CD4-positive, alpha-beta memory T cell (primary cell): ENCODE measurements at places on chromosomes 5 and 9.

DNA sequence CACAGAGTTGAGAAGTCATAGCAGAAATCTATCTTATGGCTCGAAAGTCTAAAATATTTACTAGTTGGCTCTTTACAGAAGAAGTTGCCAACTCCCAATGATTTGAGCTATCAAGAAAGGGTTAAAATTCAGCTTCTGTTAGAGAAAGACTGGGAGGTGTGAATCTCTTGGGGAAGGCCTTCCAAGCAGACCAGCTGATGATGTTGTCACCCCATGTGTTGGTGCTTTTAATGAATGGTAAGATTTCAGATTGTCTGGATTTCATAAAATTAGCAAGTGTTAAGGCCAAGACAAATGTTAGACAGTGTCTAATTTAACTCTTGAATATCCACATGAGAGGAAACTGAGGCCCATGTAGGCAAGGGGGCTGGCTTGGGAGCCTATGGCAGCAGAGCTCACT lies 63.9 kb downstream of the PPARGC1B start:
- no peak for DNase-seq

DNA sequence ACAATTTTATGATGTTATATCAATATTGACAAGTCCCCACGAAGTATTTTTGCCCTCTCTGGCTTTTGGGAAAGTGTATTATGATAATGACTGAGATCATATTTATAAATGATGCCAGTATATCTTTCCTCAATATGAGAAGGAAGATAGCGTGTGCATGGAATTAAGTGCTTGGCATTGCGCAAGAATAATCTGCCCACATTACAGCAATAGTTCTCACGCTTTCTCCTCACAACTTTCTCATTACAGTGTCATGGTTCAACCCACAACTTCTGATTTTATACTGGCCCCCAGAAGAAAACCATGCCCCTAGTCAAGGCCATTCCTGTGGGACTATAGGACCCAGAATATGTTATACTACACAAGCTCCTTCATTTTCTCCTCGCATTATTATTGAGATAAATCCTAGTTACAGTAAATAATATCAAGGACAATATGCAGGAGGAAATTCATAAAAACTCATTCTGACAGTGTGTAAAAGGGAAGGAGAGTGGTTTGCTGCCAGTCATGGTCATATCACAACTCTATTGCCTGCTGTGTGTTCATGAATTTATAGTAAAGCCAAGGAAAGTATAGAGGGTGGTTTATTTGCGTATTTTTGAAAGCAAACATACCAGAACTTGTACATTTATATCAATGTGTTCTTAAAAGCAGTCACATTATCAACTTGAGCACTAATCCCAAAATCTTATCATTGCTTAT lies 114.1 kb downstream of the PIK3R1 start:
- no peak for DNase-seq

DNA sequence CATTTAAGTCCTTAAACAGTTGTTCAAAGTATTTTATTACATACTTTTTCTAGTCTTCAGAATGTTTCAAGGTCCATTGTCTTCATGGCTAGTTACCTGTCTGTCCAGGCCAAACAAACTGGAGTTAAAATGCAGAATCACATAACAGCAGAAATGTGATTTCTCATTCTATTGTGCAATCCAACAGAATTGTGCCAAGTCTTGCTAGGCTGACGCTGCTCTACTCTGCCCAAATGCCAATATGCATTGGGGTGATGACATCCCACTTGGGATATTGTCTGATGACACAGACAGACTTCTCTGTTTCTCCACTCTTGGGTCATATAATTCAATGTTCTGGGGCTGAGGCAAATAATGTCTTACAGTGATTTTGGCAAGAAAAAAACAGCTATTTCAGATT lies 5.2 kb upstream of the SLC22A5 start:
- no peak for DNase-seq

DNA sequence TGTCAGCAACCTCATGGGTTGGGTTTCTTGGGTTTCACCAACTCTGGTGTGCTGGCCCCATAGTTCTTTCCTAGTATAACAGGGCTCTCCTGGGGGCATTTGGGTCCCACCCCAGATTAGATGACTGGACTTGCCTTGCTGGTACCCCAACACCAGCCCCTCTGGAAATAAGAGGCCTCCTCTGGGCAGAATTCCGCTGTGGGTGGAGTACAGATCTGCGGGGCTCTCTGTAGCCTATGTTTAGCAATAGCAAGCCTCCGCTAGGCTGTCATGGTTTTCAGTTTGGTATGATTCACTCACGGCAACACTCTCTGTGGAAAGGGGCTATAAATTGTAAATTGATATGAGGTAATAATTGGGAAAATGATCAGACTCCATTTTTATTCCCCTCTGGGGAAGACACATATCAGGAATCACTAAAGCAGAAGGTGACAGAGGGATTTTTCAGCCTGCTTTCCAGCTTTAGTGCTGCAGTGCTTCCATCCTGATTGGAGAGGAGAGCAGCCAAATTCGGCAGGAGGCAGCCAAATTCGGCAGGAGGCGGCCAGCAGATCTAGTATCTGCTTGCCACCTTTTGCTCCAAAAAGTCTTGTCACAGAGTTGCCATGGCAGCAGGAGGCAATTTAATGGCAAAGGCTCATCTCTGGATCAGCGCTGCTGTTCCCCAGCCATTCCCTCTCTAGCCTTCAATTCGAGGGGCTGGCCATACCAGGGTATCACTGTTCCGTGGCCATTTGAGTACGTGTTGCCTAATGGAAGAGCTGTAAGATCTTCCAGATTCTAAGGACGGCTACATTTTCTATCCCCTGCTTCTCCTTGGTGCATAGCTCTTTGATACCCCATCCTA lies 84.6 kb downstream of the SLC44A1 start:
- no peak for DNase-seq

GRCh38 chr9:128008171-128008570 lies 27.4 kb upstream of the EEIG1 start:
- no peak for DNase-seq

DNA sequence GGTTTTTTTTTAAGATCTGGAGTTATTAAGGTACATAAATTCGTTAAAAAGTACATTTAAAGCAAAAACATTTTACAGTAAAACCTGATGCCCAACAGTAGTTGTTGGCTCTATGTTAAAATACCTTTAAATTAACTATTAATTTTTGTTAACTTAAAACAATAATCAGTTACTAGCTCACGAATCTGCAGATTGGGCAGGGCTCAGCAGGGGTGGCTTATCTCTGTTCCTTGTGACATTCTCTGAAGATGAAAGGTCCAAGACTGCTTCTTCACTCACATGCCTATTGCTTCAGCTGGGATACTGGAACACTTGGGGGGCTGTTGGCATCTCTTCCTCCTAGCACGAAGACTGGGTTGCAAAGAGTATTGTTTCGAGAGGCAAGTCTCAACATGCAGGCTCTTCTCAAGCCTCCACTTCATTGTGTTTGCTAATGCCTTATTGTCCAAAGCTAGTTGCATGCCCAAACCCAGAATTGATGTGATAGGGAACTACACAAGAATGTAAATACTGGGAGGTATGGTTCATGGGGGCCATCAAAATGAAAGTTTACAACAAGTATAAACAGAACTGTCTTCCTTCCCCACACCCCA lies 46.6 kb downstream of the MAP3K1 start:
- no peak for DNase-seq

DNA sequence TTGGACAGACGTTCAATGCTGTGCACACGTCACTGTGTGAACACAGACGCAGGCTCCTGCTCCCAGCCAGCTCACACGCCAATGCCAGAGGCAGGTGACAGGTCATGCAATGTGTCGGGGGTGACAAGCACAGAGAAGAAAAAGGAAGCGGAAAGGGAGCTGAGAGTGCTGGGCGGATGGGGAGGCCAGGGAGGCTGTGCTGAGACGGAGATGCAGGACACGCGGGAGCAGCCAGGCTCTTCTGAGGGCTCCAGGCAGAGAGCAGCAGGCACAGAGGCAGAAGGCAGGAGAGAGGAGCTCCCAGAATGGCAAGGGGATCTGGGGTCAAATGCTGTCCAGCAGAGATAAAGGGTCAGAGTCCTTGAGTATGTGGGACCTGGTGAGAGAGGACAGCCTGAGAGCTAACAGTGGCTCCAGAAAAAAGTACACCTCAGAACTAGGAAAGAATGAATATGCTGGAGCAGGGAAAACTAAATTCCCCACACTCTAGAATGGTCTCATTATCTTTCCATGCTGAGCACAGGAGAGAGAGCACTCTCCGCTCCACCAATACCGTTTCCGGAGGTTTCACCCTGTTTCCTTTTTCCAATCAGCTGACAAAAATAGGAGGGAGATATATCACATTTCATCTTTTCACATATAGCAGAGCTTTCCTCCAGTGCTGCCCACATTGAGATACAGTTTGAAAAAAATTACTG lies 32.8 kb upstream of the NSMF start:
- DNase-seq, result no peak

DNA sequence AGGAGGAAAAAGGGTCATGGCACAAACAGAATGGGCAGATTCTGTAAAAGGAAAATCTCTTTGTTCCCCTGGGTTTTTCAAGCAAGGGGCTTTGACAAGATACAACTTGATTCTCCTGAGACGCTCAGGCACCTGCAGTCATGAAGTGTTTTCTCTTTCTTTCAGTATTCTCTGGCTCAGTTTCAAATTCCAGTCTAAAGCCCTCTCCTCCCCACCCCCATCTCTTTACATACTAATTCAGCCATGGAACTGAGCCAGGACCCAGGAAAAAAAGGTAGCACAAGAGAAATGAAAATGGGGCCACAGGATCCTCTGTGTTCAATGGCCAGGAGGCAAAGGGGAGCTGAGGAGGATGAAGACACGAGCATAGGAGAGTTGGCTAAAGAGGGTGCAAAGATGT lies 408.4 kb downstream of the SPOCK1 start:
- DNase-seq, result no peak

- DNase-seq, result no peak
These were observed 11.5 kb downstream of the WNT8A start for GRCh38 chr5:138095100-138095907.

GRCh38 chr9:130366072-130366471 lies 78.7 kb upstream of the ASS1 start:
- no peak for DNase-seq

GRCh38 chr5:11222169-11222568 lies 461.1 kb upstream of the DAP start:
- peak; percentile 35 for DNase-seq

- peak; percentile 66 for DNase-seq
These were observed 3.1 kb downstream of the ANXA1 start for GRCh38 chr9:73154722-73155121.

GRCh38 chr5:69206528-69207190 lies 17.3 kb downstream of the CENPH start:
- no peak for DNase-seq

DNA sequence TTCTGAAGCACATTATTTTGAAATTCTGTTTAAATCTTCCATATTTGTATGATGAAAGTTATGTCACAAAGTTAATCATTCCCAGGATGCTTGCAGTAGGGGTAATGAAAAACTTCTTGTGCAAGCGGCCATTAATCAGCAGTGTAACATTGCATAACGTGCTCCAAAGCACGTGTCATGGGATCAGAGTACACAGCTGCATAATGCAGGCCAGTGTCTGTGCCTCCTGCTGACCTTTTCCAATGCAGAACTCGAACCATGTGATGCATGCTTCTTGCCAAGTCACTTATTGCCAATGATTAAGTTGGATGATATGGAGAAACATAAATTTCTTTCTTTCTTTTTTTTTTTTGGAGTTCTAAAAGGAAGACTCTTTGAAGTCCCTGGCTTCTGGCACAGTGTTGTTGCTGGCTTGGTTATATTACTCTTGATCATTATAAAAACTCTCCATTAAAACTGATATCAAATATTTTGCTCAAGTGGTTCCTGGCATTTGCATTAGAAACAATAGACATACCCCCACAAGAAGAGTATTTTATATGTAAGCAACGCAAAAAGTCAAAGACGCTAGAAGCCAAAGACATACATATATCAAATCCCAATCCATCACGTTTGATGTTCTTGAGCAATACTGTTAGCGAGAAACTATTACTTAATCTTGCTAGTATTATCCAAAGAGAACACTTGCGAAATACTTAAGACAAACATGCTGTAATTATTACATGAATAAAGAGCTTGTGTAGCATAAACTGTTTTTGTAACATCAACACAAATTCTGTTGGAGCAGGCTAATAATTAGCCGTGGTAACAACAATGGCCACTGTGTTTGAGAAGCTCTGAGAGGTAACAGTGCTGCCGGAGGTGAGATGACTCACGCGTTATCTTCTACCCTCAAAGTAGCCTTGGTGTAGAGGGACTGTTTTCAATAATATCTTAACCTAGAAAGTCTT lies 164.2 kb downstream of the AUH start:
- no peak for DNase-seq

DNA sequence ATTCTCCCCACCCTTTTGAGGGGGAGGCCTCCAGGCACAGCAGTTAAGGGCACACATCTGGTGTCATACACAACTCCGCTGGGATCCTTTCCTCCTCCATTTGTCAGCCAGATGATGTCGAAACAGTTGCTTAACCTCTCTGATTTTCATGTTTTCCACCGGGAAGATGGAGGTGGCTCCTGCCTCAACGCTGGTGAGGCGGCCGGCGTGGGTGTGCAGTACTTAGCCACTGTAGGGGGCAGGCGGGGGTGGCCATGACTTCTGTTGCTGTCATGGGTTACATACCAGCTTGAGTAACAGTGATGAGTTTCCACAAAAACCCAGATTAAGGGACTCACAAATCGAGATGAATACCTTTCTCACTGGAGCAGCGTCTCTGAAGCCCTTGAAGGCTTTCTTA lies 63.1 kb upstream of the EPB41L4B start:
- no peak for DNase-seq

GRCh38 chr5:88956416-88956815 lies 73.4 kb upstream of the MEF2C start:
- DNase-seq, result no peak

- DNase-seq, result peak; percentile 95
These were observed at the start of gene NADK2 for GRCh38 chr5:36241631-36242533. Gene NADK2 (minus strand): TSS chr5:36241925. CDS start chr5:36241798, 127 bp downstream.

DNA sequence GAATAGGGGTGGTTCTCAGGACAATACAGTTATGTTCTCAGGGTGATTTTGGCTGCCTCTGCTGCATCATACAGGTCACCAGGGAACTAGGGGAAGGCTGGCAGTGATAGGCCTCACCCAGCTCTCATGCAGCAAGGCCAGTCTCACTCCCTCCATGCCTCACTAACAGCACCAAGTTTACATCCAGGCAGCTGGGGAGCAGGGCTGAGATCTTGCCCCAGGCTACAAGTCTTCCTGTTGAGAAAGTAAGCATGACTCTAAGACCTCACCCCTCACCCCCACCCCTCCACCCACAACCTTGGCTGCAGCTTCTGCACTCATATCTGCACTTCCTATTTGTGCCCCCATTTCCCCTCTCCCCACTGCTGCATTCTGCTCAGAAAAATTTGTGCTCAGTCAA lies 481.2 kb downstream of the ACTL7B start:
- DNase-seq, result no peak

DNA sequence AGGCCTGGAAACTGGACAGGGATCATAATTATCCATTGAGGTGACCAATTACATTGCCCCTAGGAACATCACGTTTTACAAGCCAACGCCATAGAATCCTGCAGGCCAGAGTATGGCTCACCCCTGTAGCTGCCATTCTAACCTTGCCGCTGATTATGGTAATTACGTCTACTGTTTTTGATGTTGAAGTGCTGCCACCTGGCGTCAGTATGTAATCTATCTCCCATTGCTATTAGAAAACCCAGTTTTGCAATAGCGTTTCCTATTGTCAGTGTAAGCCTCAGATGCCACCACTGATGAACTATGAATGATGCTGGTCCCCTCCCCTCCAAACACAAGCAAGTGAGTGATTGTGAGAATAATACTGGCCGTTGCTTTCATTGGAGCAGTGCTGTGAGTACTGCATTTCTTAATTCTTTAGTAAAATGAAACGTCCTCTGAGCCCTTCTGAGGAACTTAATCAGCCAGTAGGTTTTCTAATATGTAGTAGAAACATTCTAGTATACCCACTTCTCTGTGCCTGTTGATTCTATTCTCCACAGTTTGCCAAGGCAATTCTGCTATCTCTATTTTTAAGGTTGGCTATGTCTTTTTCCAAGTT lies 100.5 kb upstream of the NMUR2 start:
- peak; percentile 36 for DNase-seq
